ENCODE measurements at places on chromosomes 4 and X.

DNA sequence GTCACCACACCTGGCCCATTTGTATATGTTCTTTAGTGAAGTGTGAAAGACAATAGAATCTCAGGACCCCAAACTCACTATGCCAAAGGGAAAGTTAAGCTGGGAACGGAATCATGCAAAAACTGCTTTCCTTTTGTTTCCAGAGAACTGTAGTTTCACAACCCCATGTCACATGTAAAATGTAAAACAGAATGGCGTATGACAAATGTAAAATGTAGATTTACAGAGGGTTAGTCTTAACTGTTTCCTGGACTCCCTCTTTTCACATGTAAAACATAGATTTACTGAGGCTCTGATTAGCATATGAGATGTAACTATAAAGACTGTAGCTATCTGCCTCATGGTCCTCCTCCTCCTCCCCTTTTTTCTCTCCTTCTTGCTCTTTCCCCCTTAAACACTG, 66.3 kb downstream of the ABLIM2 start:
- no peak for DNase-seq

GRCh38 chr4:128812442-128813235, 3.1 kb downstream of the JADE1 start:
- no peak for DNase-seq

DNA sequence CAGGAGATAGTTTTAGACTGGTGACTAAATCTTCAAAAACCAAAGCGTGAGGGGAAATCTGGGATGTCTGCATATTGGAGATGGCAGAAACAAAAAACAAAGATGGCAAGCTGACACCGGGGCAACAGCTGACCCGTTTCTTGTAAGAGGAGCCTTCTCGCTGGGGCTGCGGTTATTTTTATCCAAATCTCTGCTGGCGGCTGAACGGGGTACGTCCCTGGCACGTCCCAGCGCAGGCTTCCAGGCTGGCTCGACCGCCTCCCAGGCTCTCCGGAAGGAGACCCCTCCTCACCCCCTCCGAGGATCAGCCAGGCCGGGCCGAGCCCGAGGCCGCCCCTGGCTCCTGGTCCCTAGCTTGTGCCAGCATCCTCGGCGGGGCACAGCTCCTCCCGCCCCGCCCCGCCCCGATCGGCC, 403 bp downstream of the SGCB start:
- no peak for DNase-seq

GRCh38 chr4:37601531-37601930, 84.6 kb downstream of the RELL1 start:
- peak; percentile 4 for DNase-seq

DNA sequence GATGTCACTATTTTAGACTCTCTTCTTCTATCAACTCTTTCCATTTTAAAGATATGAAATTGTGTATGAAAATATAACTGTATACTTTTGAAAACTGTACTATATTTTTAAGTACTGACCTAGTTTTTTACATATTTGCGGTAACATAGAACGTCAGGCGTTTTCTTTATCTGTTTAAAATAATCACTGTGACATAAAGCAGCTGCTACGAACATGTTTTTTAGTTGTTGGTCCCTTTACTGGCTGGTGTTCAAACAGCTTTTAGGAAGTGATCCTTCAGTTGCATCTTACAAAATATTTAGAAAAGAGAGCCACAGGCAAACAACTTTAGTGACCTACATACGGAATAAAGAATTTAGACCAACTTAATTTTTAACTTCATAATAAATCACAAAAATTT, 73.1 kb downstream of the METTL14 start:
- DNase-seq, result no peak

DNA sequence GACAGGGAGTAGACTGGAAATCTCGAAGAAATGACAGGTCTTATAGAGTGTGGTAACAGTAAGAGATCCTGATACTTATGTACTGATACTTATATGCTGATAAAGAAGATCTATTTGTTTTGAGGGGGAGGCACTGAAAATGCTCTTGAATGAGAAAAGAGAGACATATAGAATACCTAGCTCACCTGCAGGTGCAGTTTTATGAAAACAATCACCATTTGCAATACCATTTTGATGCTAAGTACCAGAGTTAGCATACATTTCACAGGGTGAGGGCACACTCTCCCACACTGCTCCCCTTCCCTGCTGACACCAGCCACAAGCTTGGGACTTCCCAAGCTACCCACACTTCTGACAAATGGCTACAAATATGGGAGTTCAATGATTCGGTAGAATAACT, 1490.1 kb upstream of the IGFBP7 start:
- no peak for DNase-seq

DNA sequence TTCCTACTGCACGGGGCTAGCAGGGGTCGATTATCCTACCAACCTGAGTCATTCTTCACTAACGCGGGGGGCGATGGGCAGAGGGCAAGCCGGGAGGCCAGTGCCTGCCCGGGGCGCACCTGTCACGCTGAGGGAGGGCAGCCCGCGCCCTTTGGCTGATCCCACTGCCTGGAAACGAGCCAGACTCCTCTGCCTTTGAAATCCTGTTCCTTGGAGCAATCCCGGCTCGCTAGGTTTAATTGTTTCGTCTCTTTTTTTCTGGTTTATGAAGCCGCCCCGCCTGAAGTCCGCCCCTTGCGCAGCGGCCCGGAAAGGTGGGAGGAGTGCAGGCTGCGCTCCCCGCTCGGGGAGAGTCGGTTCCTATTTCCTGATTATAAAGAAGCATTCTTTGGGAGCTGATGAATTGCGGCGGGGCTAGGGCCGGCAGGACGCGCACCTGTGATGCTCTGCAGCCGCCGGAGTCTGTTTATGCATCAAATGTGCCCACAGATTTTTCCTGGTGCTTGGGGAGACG, 484.2 kb downstream of the BCOR start:
- no peak for DNase-seq

DNA sequence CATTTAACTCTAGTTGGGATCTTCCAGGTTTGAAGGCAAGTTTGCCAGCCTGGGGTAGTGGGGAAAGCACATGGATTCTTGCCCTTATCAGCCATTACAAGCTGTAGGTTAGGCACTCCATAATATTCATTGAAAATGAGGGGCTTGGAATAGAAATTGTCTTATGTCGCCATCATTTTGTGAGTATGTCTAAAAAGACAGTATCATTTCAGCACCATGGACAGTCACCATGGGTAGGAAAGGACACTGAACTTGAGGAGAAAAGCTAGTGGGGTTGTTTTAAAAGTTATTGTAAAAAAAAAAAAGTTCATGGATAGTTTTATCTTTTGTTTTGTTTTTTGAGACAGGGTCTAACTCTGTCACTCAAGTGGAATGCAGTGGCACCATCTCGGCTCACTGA, 356.1 kb downstream of the HNRNPD start:
- no peak for DNase-seq

GRCh38 chr4:174218127-174218790, 65.2 kb downstream of the FBXO8 start:
- no peak for DNase-seq

GRCh38 chr4:181958446-181958845, 284.8 kb upstream of the TENM3 start:
- DNase-seq, result no peak

GRCh38 chr4:114296126-114296525, 302.5 kb upstream of the UGT8 start:
- no peak for DNase-seq

- DNase-seq, result no peak
Observed at GRCh38 chrX:724256-724655, 93.7 kb downstream of the SHOX start.

DNA sequence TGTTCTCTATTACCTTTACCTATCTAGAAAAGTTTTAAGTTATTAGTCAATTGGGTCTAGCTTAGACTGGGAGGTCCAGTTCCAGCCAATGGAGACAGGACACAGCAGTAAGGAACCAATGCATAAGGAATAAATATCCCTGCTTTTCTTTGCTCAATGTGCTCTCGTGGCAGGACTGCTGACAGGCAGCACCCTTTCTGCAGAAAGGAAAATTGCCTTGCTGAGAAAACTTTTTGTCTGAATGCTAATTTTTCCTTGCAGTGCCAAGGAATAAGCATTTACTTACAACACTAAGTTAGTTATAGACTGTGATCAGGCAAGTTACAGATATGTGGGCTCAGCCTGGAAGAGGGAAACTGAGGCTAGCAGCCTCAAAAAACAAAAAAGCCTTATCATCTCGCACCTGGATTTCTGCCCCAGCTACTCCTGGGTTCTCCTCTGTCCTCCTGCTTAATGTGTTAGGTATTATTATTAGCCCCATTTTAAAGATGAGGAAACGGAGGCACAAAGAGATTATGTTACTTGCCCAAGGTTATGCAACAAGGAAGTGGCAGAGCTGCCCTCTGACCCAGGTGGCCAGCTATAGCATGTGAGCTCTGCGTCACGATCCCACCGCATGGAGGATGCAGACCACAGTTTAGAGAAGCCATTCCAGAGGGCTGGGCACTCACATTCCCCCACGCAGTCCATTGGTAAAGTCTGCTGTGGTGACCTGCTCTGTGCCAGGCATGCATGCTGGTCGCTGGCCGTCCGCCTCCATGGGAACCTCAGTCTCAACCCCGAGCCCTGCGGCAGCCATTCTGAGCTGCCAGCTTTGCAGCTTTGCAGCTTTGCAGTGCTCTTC, 40.5 kb upstream of the C4orf50 start:
- no peak for DNase-seq

- DNase-seq, result no peak
Observed at GRCh38 chr4:84158670-84159069, 340.4 kb downstream of the NKX6-1 start.

DNA sequence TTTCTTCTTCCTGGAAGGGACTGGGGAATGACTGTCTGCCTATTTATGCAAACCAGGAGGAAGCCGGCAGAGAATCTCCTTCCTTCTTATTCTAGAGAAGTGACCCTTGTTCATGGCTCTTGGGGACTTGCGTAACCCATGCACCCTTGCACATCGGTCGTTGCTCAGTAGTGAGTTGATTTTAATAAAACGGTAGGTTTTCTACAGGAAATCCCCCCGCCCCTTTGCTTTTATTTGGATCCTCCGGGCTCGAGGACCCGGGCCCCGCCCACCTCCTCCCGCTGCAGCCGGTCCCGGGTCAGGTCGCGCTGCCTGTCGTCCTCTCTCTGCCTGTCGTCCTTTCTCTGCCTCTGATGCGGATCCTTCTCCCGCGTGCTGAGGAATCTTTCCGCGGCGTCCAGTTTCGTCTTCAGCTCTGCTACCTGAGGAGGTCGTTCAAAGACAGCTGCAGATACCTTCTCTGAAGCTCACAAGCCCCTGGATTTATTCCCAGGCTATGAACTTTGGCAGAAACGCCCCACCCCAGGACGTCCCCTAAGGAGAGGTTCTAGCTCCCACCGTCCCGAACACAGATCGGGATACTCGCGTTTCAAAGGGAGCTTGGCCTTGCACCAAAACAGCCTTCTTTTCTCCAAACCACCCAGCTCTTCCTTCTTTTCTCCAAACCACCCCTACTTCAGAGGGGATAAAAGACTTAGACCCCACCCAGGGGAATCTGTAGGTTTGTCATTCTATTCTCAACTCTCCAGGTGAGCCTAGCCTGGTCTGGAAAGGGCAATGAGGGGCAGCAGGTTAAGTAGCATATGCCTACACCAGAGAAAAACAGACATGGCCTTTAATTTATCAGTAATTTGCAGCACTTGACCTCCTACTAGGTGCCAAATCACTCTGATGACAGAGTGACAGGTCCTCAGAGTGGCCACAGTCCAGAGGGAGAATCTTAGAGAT, 7.0 kb downstream of the TNIP3 start:
- DNase-seq, result no peak

DNA sequence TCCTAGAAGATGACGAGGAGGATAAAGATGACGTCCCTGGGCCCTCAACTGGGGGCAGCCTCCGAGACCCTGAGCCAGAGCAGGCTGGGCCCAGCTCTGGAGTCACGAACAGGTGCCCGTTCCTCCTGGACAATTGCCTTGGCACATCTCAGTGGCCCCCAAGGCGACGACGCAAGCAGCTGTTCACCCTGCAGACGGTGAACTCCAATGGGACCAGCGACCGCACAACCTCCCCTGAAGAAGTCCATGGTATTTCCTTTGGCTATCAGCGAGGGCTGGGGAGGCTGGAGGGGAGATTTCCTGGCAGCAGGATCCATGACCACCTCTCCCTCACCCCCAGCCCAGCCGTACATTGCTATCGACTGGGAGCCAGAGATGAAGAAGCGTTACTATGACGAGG, 11.9 kb downstream of the USP11 start:
- no peak for DNase-seq

GRCh38 chrX:83892433-83892832, 31.5 kb downstream of the CYLC1 start:
- DNase-seq, result no peak

DNA sequence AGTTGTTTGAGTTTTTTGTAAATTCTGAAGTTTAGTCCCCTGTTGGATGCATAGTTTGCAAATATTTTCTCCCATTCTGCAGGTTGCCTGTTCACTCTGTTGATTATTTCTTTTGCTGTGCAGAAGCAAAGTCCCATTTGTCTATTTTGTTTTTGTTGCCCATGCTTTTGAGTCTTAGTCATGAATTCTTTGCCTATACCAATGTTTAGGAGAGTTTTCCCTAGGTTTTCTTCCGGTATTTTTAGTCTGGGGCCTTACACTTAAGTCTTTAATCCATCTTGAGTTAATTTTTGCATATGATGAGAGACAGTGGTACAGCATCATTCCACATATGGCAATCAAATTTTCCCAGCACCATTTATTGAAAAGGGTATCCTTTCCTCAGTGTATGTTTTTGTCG, 405.8 kb upstream of the RPS6KA3 start:
- no peak for DNase-seq

DNA sequence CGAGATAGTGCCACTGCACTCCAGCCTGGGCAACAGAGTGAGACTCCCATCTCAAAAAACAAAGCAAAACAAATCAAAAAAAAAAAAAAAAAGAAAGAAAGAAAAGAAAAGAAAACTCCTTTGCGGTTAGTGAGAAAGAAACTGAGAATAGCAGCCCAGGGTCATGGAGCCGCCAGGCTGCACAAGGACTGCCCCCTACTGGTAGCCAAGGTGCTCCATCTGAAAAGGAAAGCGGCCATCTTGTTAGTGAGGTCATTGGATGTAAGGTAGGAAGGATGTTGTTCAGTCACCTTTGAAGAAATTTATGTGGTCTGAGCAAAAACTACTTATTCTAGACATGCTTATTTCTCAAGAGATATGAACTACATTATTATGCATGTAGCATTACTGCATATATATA, 660.6 kb upstream of the TENM3 start:
- DNase-seq, result no peak

- DNase-seq, result no peak
Observed at GRCh38 chr4:128287141-128287870, at the start of gene PGRMC2. TSS of gene PGRMC2 (minus strand) at chr4:128287813. CDS start at chr4:128287790, 23 bp downstream.

DNA sequence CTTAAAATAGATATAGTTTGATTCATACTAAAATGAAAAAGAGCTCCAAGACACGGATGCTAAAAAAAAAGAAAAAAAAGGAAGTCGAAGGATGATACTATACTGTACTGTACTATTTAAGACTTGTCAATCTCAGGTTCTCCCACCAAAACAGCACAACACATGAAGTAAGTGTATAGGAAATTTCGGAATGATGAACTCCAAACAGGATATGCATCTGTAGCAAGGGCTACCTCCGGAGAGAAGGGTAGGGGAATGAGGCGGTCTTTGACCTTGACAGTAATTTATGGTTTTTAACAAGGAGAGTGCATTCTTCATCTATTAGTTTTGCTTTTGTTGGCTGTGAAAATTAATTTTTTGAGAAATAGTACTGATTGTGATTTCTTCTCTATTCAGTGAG, 541 bp upstream of the FIP1L1 start:
- no peak for DNase-seq

Data from GOT3 (cell line).